ENCODE measurements at places on chromosomes 1 and 21.

- no peak for DNase-seq
Measured at GRCh38 chr1:180909462-180909976, 3.2 kb upstream of the KIAA1614 start.

GRCh38 chr1:217004776-217005436, 281.7 kb upstream of the ESRRG start:
- DNase-seq, result no peak

DNA sequence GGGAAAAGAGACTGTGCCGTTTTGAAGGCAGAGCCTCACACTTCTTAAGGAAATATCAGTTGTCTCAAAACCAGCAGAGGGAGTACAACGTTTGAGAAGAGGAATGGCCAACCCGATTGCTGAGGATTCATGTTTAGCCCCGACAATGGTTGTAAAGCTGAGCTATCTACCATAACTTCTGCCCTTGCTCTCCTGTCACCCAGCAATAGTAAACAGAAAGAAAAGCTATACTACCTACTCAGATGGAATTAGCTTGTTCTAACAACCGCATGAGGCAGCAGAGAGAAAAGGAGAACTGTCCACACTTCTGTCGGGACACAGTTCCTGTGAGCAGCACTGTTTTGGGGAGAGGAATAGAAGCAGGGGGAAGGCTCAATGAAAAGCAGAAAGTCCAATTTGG, 91.2 kb downstream of the SLC45A1 start:
- DNase-seq, result no peak

GRCh38 chr21:45281411-45282282, 6.0 kb downstream of the POFUT2 start:
- no peak for DNase-seq

- no peak for DNase-seq
Measured at GRCh38 chr1:38455829-38456530, 403.6 kb downstream of the RRAGC start.

DNA sequence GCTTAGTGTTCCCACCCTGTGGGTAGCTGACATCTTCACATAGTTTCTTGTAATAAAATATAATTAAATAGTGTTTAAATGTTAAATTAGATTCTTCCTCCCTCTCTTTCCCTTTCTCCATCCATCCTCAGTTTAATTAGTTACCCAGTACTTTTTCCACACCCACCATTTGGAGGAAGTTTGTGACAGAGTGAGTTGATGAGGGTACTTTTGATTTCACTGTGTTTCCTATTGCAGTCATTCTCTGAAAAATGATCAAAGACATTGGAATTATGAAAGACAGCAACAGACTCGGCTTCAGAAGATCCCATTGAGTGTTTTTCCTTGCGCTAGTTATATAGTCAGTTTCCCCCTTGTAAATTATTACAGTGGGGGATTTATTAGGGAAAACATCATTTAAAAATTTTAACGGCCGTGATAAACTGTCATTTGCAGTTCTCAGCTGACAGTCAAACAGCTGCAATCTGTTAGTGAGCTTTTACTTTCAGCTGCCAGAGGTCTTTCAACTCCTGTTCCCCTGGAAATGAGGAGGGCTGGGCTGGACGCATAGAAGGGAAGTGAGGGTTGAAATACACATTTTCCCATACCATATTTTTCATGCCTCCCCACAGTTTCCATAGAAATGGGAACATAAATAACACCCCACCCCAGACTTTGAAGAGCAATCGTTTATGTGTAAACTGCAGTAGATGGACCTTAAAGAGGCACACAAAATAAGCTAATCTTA, 61.3 kb upstream of the CACYBP start:
- DNase-seq, result no peak

DNA sequence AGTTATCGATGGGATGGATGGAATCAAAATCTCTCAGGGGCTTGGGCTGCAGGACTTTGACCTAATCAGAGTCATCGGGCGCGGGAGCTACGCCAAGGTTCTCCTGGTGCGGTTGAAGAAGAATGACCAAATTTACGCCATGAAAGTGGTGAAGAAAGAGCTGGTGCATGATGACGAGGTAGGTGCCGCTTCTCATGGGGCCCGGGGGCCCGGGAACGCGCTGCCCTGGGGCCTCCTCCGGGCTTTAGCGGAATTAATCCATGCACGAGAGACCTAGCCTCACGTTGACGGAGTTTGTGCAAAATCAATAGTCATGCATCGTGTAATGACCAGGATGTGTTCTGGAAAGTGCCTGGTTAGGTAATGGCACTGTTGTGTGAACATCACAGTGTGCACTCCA, 43.8 kb downstream of the FAAP20 start:
- no peak for DNase-seq

DNA sequence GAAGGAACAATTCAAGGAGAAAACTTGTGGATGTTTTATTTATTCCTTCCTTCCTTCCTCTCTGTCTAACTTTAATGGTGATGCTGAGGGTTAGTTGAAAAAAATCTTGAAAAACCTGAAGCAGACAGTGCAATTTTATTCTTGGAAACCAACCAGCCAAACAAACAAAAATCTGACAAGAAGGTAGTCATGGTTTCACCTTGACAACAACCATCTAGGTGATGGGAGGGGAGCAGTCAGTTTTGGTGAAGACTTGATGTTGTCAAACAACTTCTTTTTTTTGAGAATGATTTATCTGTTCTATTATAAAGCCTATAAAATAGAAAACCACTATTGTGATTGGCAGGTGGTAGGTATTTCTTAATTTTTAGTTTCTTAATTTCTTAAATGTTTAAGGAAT, 92.4 kb upstream of the GPR88 start:
- no peak for DNase-seq

- no peak for DNase-seq
Measured at GRCh38 chr21:44375281-44375651, 21.8 kb downstream of the TRPM2 start.

DNA sequence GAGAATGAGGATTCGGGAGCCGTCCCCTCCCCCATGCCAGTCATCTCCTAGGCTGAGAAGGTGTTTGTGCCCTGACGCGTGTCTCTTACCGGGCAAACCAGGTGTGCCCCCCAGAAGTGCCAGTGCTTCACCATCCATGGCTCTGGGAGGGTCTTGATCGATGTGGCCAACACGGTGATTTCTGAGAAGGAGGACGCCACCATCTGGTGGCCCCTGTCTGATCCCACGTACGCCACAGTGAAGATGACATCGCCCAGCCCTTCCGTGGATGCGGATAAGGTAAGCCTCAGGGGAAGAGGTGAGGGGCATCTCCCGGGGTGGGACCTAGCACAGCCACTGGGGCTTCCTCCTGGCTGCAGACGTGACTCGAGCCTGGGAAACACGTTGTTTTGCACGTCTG, 959 bp downstream of the PADI6 start:
- no peak for DNase-seq

DNA sequence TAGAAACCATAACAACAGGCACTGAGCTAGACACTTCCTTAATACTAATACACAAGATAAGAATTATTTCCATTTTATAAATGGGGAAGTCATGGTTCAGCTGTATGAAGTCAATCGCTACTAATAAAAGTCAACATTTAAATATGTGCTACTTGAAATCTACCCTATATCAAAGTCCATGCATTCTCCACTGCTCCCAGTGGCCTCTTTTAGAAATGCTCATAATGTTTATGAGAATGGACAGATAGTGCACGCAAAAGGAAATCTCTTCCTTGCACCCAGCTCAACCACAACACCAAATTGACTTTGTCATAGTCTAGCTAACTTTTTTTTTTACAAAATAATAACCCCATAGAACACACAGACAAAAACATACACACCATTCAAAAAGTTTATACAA, 281.7 kb upstream of the CXADR start:
- DNase-seq, result no peak

DNA sequence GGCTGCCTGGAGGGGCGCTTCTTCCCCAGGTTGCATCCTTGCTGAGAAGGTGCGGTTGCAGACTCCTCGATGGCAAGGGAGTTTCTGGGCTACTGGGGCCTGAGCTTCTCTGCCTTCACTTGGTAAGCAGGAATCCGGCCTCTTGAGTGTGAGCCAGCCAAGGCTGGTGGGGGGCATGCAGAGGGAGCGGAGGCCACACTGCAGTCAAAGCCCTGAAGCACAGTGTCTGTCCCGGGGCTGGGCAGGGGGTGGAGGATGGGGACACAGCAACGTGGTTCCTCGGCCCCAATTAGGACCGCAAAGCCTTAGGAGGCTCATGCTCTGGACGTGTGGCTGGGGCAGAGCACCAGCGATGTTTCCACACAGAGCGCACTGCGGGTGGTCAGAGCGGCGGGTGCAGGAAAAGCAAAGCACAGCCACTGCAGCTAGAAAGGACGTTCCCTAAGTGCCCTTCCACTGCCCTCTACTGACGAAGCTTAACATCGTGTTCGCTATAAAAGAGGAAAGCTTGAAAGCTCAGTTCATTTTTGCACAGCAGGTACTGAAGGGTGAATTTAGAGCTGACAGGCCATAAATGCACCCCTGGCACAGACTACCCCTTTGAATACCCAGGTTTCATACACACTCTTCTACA, 60.7 kb upstream of the COG2 start:
- no peak for DNase-seq

DNA sequence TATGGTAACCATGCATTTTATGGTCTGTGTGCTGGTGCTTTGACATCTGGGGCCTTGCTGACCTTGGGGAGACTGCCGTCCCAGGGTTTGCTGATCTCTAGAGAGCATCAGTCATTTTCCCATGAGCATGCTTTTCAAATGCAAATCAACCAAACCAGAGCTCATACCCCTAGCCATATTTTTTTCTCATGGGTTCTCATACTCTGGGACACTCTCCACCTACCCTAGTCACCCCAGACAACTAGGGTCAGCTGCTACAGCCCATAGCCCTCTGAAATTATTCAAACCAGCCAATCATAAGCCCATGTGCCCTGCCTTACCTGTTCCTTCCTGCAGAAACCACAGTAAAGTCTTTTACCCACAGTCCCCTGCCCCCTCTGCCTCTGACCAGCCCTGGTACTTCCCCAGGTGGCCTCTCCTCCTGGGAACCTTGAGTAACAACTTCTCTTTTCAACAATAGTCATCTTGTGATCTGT, 132.0 kb downstream of the MAP3K21 start:
- no peak for DNase-seq

- DNase-seq, result no peak
Measured at GRCh38 chr1:2134621-2135307, 59.8 kb downstream of the FAAP20 start.

GRCh38 chr1:245345191-245345884, 190.6 kb downstream of the KIF26B start:
- DNase-seq, result no peak

DNA sequence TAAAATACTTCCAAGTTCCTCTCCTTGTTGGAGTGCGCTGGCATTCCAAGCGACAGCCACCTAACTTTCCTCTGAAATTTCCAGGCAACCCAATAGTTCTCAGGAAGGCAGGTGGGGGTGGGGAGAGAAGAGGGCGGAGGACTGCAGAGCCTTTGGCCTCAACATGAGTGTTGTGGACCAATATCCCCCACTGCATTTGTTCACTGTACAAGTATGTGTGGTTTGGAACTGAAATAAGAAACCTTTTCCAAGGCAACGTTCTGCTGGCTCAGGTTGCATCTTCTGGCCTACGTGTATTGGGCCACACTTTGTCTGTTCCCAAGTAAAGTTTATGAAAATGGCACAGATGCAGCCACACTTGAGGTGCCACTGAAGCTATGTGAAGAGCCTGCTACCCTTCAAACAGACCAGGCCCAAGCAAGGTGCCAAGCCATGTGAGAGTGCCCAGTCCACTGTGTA, 153.4 kb downstream of the DHRS3 start:
- no peak for DNase-seq

DNA sequence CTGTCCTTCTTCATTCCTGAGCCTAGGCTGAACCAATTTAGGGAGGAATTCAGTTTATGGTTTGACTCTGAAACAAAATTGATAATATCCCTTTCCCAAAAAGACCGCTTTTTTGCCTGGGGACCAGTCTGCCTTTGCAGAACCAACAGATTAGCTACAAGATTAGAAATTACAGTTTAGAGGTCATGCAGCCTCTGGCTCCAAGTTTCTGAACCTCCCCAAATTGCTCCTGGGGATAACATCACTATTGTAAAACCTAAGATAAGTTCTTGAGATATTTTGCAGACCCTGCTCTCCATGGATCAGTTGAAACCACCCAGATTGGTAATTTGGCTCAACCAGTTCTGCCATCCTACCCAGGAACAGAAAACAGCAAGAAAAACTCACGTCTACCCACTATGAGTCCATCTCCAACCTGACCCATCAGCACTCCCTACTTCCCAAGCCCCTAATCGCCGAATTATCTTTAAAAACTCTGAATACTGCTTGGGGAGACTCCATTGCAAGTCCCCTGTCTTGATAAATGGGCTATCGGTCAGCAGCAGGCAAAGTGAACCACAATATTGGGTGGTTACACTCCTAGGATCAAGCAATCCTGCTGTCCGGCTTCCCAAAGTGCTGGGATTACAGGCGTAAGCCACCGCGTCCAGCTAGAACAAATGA, 605 bp upstream of the RABGGTB start:
- DNase-seq, result no peak

- DNase-seq, result no peak
Measured at GRCh38 chr1:44485934-44486460, 80.9 kb downstream of the RNF220 start.

- DNase-seq, result no peak
Measured at GRCh38 chr1:7468248-7468647, 302.8 kb upstream of the VAMP3 start.

Measured in stimulated activated CD4-positive, alpha-beta T cell treated with anti-CD3 and anti-CD28 coated beads, Interleukin-1b, Interleukin-23, amount 100 ng/mL, for 1 hour (primary cell).